Left forelimb (tissue), 1 donor: ENCODE measurements at places on chromosomes 2 and 18.

GRCh38 chr2:166673986-166674385 is 179.9 kb upstream of the SCN7A start:
- no peak for DNase-seq

GRCh38 chr2:217785544-217786045 is 217.2 kb downstream of the TNS1 start:
- peak; percentile 87 for DNase-seq

GRCh38 chr18:44788334-44788733 is 107.6 kb downstream of the SETBP1 start:
- DNase-seq: no peak

DNA sequence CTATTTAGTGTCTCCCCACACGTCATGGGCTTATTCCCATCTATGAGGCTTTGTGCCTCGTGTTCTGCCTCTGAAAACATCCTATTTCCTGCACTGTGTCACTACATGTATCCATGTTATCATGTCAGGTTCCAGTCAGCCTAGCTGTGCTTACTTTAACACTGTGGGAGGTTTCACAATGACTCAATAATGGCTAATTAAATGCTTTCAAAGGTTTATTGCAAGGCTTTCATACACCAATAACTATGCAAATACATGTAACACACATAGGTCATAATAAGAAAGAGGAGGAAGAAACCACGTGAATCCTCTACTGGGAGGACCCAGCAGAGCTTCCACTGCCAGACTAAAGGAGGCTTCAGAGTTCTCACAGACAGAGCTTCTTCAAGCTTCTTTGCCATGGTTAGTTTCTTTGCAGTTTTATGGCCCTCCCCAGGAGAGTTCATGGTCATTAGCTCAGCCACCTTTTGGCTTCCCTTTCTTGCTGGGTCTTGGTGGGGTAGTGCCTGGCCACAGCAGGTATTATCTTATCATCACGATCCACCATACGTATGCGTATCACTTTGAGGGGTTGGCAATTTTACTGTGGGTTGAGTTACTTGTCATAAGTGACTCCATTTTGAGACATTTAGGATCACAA is 5.1 kb upstream of the COLEC12 start:
- DNase-seq: no peak

GRCh38 chr2:129374452-129374851 is 605.0 kb upstream of the RAB6C start:
- no peak for DNase-seq

- DNase-seq: no peak
These were observed 39.0 kb upstream of the NEDD4L start for GRCh38 chr18:58005011-58005410.

DNA sequence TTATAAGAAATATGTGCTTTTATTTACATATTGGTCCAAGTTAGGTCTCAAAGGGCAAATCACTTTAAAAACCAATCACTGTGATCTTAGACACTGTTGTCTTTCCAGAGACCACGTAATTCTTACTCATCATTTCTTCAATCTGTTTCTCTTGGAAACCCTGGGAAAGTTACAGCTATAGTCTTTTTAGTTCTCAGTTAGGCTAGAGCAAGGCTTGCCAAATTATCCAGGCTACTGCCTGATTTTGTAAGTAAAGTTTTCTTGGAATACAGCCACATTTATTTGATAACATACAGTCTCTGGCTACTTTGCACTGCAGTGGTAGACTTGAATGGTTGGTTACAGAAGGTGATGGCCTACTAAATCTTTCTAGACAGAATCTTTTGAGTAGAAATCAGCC is 106.0 kb downstream of the KIAA1328 start:
- no peak for DNase-seq

GRCh38 chr2:203586206-203586605 is 51.1 kb upstream of the RAPH1 start:
- no peak for DNase-seq

GRCh38 chr2:65880436-65880835 is 448.0 kb upstream of the SPRED2 start:
- DNase-seq: no peak

DNA sequence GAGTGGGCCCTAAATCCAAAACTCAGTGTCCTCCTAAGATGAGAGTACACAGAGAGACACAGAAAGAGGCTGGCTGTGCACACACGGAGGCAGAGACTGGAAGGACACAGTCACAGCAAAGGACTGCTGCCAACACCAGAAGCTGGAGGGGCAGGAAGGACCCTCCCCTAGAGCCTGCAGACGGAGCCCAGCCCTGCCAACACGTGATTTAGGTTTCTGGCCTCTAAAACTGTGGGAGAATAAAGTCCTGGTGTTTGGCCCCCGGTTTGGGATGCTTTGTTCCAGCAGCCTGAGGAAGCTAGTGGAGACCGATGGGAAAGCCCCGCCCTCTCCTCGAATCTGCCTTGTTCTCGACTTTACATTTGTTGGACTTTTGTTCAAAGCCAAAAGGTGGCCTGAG is 10.6 kb downstream of the CNDP1 start:
- DNase-seq: no peak

DNA sequence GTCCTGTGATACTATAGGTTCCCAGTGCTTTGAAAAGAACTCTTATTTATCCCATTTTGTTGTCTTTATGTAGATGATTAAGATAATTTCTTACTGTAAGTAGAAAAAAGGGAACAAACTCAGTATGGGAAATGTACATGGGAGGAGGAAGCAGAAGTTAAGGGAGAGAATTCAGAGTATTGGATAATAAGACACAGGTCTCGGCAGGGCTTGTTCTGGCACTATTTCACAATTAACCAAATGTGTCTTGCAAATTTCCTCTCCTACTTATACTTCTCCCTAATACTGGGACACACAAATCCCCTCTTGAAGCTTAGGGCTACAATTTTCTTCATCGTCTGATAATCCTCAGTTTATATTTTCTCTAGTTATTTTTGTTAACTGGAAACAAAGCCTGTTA is 744.0 kb downstream of the ADCYAP1 start:
- DNase-seq: no peak

DNA sequence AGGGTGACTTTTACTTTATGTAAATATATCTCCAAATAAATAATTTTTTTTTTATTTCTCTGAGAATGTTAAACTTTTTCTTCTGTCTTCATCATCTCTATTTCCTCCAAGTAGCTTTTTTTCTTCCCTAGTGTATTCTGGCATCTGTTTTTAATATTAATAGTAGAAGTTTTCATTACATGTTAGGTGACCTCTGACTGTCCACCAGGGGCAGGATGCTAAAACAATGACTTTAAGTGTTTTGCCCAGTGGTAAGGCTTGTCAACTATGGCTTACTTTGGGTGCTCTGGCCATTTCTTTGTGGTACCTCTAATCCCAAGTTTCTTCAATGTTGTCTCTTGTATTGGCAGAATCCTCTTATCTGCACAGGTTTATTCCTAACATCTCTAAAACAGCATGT is 127.1 kb downstream of the SRBD1 start:
- DNase-seq: no peak

DNA sequence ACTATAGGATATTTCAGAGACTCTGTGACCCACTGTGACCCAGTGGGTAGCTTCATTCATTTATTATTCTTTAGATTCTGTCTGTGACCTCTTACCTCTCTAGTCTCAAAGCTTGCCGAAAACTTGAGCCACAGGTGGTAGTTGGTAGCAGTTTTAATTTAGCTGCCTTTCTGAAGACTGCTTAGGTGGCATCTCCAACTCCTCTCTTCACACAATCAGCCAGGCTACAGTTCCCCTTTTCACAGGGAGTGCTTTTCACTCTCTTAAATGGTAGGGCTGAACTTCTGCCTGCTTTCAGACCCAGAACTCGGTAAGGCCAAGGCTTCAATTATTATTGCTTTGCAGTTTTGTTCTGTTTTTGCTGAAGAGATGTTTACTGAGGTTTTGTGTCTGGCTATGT is 349.6 kb downstream of the ARL6IP6 start:
- no peak for DNase-seq

GRCh38 chr2:39778233-39778632 is 825 bp downstream of the THUMPD2 start:
- no peak for DNase-seq

GRCh38 chr2:239355724-239356123 is 45.1 kb downstream of the HDAC4 start:
- no peak for DNase-seq

- no peak for DNase-seq
These were observed 103.5 kb upstream of the MAP3K20 start for GRCh38 chr2:172972005-172972619.

DNA sequence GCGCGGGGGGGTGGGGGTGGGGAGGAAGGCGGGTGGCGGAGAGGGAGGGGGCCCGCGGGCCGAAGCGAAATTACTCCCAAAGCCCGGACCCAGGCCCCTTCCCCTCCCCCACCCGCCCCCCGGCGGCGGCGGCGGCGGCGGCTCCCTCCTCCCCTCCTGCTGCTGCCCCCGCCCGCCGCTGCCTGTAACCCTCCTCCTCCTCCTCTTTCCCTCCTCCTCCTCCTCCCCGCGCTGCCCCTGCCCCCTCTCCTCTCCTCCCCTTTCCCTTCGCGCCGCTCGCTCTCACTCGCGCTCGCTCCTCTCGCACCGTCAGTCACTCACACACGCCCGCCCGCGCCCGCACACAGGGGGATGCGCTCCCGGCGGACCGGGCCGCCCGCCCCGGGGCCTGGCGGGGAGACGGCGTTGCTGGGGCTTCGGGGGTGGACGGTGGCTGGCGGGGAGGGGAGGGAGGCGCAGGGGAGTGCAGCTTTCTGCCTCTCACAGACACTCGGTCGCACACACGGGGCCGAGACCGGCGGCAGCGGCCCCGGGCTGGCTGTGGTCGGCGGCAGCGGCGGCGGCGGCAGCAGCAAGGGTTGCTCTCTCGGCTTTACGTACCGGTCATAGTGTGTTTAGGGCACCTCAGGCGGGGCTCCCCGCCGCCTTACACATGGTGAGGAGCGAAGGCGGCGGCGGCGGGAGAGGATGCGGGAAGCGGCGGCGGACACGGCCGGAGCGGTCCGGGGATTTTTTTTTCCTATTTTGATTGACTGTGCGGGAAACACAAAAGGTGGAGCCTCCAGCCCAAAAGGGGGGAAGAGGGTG is 405 bp downstream of the SP3 start:
- DNase-seq: peak; percentile 95

- no peak for DNase-seq
These were observed 138.0 kb downstream of the EPHA4 start for GRCh38 chr2:221434142-221434541.

GRCh38 chr18:41955688-41956087 is 654 bp downstream of the PIK3C3 start:
- no peak for DNase-seq

GRCh38 chr2:176599796-176600485 is 330.7 kb downstream of the MTX2 start:
- DNase-seq: no peak

DNA sequence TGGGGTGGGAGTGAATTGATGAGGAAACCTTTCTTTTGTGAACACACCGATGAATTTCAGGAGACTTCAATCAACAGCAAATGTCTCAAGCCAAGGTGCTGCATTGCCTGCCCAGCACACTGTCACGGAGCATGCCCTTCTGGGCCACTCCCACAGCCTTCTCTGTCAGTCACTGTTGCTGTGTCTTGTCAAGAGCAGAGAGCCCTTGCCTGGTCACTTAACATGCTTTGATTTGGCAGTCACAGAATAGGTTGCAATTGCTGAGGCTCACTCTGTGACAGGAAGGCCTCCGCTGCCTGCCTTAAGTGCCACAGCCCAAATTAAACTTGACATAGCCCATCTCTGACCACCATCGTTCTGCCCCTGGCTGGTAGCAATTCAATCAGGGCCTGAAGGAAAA is 225.4 kb downstream of the PID1 start:
- DNase-seq: no peak

DNA sequence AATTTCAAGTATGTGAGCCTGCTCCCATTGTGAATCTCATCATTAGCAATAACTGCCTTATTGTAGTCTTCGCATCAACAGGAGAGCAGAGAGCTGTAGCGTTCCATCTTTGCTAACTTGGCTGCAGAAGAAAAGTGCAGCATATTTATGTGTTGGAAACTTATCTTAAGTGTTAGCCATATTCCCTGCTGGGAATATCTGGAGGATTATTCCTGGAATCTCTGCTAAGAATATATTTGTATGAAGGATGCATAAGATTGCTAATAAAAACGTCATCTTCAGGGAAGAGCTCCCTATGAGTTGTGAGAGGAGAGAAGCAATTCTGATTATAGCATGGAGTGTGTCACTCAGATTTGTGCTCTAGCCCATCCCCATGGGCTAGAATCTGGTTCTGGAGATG is 115.1 kb upstream of the REG3G start:
- DNase-seq: no peak

DNA sequence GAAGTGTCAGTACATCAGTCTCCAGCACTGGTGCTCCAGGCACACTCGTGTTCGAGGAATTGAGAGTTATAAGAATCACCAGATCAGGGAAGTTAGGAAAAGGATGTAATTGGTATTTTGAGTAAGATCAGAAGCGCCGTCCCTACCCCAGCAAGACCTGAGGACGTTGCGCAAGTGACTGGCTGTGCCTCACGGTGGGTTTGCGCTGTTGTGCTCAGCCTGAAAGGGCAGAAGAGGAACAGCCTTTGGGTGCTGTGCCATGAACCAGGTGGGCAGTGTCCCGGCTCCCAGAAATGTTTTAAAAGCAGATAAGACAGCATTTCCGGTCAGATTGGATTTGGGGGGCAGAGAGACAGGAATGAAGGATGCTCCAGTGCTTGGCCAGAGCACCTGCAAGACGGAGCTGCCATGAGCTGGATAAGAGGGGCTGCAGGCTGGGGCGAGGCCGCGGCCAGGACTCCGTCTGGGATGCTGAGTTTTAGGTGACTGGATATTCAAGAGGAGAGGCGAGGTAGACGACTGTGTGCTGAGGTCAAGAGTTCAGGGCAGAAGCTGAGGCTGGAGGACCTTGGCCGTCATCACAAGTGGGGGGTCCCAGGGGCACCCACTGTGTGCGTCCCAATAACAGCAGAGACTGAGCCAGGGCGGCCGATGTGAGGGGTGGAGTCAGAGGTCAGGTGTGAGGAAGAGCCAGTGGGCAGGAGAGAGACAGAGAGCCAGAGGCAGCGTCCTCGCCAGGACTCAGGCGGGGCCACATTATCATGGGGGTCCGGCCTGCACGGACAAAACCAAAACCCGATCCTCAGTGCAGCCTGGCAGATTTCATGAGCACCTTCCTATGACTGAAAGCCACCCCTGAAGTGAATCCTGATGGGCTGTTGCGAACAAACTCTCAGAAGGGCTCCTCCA is 77.7 kb upstream of the ALKAL2 start:
- no peak for DNase-seq

DNA sequence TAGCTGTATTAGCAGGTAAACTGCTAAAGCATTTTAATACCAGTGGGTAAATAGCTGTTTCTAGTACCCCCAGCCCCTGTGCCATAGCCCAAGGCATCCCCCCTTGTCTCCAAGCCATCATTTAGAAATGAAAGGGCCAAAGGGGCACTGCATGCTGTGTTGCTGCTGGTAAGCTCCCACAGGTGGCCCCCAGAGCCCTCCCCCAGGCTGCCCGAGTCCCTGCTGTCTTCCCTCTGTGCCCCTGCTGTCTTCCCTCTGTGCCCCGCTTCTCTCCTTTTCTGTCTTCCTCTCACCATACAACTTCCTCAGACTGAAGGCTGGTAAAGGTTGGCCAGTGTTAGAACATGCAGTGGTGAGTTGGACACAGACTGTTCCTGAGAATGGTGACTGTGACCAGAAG is 42.1 kb downstream of the ZAP70 start:
- DNase-seq: no peak
